ENCODE measurements at places on chromosomes 3 and 15.

- no peak for ATAC-seq
Measured at GRCh38 chr3:168824107-168824506, 728.4 kb upstream of the GOLIM4 start.

GRCh38 chr15:77846360-77846759 is 213.6 kb upstream of the LINGO1 start:
- no peak for ATAC-seq

DNA sequence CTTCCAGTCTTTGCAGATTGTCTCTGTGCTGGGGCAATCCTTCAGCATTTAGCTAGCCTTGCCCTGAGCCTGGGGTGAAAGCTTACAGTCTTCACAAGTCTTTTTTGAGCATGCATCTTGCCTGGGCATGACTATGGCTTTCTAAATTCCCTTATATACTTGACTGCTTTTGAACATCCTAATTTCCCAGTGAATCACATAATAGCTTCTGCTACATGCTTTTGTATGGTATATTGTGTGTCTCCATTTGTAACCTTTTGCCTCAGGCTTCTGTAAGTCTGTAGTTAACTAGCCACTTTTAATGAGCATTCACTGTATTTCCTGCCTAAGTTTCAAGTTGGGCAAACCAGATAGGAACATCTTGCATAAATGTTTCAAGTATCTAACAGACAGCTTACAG is 76.8 kb downstream of the CHCHD4 start:
- no peak for ATAC-seq

DNA sequence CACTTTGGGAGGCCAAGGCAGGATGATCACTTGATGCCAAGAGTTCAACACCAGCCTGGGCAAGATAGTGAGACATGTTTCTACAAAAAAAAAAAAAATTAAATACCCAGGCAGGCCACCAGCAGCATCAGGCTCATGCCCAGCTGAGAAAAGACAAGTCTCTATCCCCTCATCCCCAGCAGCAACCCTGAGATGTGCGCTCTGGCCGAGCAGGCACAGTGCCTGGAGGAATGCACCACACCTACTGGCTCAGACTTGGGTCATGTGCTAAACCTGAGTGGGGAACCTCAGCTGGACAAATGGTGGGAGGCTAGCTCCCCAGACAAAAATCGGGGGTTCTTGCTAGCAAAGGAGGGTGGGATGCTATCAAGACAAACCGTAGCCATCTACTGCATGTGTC is 10.2 kb upstream of the CCDC174 start:
- ATAC-seq = no peak

GRCh38 chr3:46460051-46460450 is 4.7 kb downstream of the LTF start:
- no peak for ATAC-seq

DNA sequence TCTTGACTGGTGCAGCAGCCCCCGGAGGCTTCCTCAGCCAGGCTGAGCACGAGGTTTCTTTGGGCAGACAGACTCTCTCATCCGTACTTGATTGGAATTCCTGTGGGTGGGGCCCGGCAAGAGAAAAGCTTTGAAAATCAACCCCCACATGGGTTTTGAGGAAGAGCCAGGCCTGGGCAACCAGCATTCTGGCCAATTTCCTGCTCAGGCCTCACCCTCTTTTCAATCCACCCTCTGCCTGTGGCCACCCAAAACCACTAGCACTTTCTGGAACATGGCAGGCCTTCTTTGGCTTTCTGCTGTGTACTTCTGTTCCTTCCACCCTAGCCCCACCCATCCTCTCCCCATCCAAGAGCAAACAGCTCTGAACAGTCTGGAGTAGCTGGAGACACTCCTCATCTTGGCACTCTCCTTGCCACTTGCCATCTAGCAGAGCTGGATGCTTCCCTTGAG is 5.9 kb downstream of the MYO5C start:
- peak; percentile 27 for ATAC-seq

DNA sequence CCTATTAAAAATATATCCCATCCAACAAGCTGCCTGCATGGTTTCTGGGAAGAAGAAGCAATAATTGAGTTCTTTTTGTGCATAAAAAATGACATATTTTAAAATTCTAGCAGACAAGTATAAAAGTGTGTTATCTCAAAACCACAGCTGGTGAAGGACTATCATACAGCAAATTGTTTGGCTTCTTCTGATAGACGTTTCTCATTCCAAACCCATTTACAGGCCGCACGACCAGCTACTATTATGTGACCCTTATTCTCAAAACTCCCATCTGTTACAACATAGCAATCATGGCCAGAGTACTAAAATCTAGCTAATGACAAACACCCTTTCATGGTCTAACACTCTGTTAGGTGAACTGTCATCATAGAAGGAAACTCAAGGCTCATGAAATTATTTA is 21.7 kb downstream of the ETFA start:
- no peak for ATAC-seq

GRCh38 chr15:83065431-83065830 is 1.6 kb downstream of the BTBD1 start:
- no peak for ATAC-seq

- no peak for ATAC-seq
Measured at GRCh38 chr3:13004376-13004775, 68.9 kb downstream of the IQSEC1 start.

GRCh38 chr3:52295671-52296208 is 8.1 kb downstream of the GLYCTK start:
- ATAC-seq = no peak

DNA sequence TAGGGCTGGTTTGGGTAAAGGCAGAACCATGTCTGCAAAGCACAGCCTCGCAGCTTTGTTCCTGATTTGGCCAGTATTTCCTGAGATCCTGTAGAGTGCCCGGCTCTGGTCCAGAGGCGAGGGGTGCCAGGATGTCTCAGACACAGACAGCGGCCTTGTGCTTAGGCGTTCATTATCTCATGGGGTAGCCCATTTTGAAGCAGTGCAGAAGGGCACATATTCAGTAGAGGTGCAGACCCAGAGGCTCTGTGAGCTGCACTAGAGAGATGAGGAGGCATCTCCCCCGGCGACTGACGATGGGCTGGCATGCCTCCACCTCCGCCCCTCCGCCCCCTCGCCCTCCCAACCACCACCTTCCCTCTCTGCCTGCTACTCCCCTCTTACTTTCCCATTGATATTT is 170.3 kb downstream of the CHDH start:
- ATAC-seq = no peak

DNA sequence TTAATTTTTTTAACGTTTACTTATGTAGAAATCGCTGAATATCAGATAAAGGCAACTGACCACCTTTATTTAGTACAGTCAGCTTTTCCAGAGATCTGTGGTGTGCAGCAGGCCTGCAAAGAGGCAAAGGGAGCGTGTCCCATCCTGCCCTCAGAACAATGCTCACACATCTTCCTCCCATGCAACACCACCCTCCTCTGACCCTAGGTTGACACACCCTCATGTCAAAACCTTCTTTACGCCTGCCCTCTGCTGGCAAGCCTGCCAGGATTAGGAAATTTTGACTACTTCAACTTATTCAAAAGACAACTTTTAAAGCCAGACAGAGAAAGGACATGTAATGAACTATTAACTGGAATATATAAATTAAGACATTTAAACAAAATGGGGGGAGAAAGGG is 513.7 kb downstream of the FOXP1 start:
- ATAC-seq = peak; percentile 40

DNA sequence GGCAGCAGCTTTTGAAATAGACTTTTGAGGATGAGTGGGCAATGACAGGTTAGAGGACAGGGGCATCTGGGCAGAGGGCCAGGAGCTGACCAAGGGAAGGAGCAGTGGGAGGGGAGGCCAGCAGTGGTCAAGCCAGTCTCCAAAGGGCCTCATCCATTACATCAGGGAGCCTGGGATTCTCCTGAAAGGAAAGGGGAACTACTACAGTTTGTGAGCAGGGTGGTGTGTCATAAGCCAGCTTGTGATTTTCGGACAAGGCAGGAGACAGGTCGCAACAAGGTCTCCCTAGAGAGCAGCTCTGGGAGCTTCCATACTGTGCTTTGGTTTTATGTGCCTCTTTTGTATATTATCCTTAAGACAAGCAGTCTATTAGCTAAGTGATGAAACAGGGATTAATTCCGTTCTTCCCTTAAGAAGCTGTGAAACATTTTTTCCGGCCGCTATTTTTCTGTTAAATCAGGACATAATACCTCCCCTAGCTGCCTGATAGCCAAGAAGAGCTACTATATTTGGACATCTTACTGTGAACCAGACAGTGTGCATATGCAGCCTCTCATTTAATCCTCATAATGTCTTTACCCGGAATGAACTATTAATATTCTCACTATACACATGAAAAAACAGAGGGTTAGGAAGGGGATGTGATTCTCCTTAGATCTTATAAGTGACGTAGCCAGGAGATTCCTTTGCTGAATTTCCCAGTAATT is 46.4 kb downstream of the C2CD4B start:
- ATAC-seq = peak; percentile 10

DNA sequence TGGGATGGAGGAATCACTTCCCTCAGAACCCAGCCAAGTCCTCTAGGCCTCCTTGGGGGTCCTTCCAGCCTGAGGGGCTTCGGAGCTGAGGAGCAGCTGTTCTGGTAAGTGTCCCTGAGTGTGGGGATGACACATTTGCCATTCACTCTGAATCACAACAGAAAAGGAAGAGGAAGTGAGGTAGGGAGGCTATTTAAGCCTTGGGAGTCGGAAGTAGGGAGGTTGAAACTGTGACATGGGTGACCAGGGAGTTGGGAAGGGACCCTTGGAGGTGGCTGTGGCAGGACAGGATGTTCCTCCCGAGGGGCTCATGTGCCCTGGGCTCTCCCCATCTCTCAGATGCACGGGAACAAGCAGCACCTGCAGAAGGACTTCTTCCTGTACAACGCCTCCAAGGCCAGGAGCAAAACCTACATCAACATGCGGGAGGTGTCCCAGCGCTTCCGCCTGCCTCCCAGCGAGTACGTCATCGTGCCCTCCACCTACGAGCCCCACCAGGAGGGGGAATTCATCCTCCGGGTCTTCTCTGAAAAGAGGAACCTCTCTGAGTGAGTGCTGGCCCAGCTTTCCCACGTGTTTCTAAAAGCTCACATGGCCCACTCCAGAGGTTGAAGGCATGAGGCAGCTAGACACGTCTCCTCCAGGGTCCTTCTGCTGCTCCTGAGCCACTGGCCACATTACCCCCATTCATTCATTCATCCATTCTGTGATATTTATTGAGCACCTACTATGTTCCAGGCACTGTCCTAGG is 43.3 kb downstream of the CAPN3 start:
- no peak for ATAC-seq

DNA sequence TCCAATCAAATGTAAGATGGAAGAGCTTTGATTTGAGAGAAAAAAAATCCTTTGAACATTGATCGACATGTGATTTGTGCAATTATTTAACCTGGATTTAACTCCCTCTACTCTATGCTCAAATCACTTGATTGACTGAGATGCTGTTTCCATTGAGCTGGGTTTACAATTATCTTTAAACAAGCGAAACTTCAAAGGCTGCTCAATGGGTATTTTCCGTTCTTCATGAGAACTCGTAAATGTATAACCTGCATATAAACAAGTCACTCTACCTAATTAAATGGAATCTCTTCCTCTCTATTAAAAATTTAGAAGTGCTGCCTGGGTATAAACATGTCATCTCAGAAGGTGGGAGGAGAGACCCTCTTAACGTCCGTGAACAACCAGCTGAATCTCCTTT is 71.9 kb downstream of the ANXA2 start:
- no peak for ATAC-seq

GRCh38 chr3:67123914-67124313 is 125.8 kb downstream of the KBTBD8 start:
- ATAC-seq = no peak

GRCh38 chr3:138033202-138033691 is 23.3 kb downstream of the CLDN18 start:
- ATAC-seq = no peak

DNA sequence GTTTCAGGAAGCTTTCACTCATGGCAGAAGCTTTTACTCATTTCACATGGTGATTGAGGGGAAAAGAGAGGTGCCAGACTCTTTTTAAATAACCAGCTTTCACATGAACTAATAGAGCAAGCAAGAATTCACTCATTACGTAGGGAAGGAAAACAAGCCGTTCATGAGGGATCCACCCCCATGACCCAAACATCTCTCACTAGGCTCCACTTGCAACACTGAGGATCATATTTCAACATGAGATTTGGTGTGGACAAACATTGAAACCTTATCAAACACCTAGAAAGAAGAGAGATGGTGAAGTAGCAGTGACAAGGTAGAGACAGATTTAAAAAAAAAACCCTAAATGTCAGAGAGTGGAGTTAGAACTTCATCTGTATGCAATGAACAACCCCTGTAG is 408.6 kb upstream of the PDZRN3 start:
- no peak for ATAC-seq

- no peak for ATAC-seq
Measured at GRCh38 chr3:47113669-47114365, 50.1 kb downstream of the SETD2 start.

- peak; percentile 61 for ATAC-seq
Measured at GRCh38 chr3:149473357-149474249, 894 bp upstream of the TM4SF4 start.

DNA sequence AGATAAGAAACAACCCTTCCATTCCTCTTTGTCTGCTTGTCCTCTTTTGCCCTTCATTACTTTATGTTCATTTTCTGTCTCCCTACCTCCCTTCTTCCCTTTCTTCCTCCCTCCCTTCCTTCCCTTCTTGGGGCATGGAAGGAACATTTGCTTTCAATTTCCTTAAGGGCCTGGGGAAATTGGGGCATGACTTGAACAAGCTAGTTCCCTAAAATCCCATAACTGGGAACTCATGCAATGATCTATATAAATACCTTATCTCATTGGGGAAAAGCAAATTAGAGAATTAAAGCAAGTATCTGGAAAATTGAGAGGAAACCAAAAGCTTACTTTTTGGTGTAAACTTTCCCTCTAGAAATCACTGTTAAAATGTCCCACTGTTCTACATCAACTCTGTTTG is 35.7 kb downstream of the BOC start:
- no peak for ATAC-seq

GRCh38 chr3:127212711-127213110 is 19.8 kb downstream of the PRR23E start:
- ATAC-seq = no peak

- ATAC-seq = peak; percentile 64
Measured at GRCh38 chr15:56795502-56795901, 62.2 kb upstream of the ZNF280D start.

Data from gastroesophageal sphincter (tissue), 4 donors.